ENCODE measurements at places on chromosomes 7 and 10.

GRCh38 chr7:34675749-34676374, 17.8 kb downstream of the NPSR1 start:
- no peak overlapping the region for H3K4me3 ChIP-seq
- no peak for DNase-seq
- no peaks in the 10 kb centered on the region for H3K27me3 ChIP-seq

DNA sequence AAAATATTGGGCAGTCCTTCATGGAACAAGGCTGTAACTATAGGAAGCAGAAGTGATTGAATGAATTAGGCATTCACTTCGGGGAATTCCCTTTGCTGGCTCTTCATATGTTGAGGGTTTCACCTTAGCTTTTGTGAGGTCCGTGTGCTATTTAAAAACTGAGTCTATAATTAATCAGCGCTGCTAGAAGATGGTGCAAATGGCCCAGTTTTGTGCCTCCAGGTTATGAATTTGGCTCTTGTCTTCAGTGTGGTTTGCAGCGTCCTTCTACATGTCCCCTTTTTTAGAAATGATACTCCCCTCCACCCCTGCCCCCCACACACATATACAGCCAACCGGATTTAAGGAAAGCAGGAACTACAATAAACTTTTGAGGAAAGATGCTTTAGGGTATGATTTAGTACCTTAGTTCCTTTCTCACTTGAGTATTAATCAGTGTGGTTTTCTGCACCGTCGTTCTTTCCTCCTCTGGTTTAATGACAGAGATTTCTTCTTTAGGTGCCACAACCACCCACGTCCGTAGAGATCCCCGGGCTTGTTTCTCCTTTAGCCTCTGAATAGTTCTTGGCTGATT, 110.6 kb upstream of the SAMD8 start:
- H3K4me1 ChIP-seq = peaks cover 22% of the 10 kb centered on the region
- H3K27ac ChIP-seq = no peak overlapping the region
- H3K36me3 ChIP-seq = no peaks in the 10 kb centered on the region
- no peaks in the 10 kb centered on the region for H3K27me3 ChIP-seq
- no peak for DNase-seq
- no peak overlapping the region for H3K4me3 ChIP-seq

DNA sequence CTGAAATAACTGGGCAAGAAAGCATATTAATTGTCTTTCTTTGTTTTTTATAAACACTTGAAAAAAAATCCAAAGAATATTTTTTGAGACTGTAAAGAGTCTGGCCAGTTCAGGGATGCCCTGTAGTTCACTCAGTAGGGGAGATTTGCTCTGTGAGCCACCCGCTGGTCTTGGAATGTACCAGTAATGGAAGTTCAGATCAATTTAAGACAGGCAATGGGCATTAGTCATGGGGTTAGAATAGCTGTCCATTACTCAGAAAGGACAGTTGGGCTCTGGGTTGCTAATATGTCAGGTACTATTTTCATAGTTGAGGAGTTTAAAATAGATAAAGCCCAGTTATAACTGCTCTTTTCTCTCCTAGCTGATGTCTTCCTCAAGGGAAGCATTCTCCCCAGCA, 38.7 kb downstream of the A1CF start:
- DNase-seq = no peak
- H3K4me1 ChIP-seq = no peaks in the 10 kb centered on the region
- H3K36me3 ChIP-seq = no peaks in the 10 kb centered on the region

DNA sequence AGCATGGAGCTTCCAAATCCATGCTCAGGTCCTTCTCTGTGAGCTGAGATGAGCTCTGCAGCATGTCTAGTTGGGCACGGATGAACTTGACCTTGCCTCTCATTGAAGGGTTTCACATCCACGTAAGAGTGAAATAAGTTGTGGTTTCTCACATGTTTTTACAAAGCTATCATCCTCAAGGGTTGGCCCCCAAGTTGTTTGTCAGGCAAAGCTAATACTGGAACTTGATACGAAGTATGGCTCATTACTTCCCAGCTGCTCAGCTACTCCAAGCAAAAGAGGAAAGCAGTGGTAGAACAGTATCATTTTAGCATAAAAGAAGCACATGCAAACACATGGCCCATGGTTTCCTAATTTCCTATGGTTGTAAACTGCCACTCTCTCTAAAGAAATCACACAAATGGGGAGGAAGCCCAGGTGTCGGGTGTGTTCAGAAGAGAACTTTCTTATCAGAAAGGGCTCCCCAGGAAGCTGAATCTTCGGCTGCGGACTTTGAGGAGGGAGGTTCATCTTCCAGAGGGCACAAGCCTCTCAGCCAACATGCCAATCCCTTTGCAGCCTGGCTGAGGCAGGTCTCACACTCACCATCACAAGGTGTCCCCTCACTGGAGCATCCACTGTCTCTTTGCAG, 45.3 kb downstream of the PDLIM1 start:
- DNase-seq = no peak
- H3K4me3 ChIP-seq = no peak overlapping the region
- H3K27me3 ChIP-seq = no peaks in the 10 kb centered on the region

GRCh38 chr7:38186593-38187314, 8.7 kb downstream of the STARD3NL start:
- no peaks in the 10 kb centered on the region for H3K36me3 ChIP-seq
- H3K27me3 ChIP-seq = no peaks in the 10 kb centered on the region
- H3K4me1 ChIP-seq = no peaks in the 10 kb centered on the region
- H3K4me3 ChIP-seq = no peak overlapping the region
- no peak overlapping the region for H3K27ac ChIP-seq

GRCh38 chr7:39414224-39415035, 151.8 kb upstream of the YAE1 start:
- H3K27ac ChIP-seq = no peak overlapping the region
- no peaks in the 10 kb centered on the region for H3K27me3 ChIP-seq
- DNase-seq = peak; percentile 30
- H3K4me1 ChIP-seq = no peaks in the 10 kb centered on the region

- H3K27ac ChIP-seq = peak overlapping the region; percentile 70
- H3K27me3 ChIP-seq = no peaks in the 10 kb centered on the region
- H3K4me1 ChIP-seq = peaks cover 42% of the 10 kb centered on the region
- no peak overlapping the region for H3K4me3 ChIP-seq
Observed at GRCh38 chr7:101859411-101860106, 42.1 kb downstream of the CUX1 start.

GRCh38 chr10:91551856-91552255, 81.0 kb downstream of the PPP1R3C start:
- no peaks in the 10 kb centered on the region for H3K27me3 ChIP-seq
- no peak overlapping the region for H3K4me3 ChIP-seq

DNA sequence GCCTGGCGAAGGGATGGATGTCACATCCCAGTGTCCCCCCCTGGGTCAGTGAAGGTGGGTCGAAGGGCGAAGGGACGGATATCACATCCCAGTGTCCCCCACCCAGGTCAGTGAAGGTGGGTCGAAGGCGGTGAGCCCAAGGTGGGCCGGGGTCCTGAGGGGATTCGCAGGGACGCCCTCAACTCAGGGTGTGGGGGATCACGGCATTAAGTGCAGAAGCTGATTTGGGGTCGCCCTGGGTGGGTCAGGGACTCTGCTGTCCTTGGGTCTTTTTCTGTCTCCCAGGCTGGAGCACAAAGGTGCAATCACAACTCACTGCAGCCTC, 21.9 kb downstream of the ADAP1 start:
- DNase-seq = no peak
- H3K4me3 ChIP-seq = no peak overlapping the region
- H3K27ac ChIP-seq = no peak overlapping the region

DNA sequence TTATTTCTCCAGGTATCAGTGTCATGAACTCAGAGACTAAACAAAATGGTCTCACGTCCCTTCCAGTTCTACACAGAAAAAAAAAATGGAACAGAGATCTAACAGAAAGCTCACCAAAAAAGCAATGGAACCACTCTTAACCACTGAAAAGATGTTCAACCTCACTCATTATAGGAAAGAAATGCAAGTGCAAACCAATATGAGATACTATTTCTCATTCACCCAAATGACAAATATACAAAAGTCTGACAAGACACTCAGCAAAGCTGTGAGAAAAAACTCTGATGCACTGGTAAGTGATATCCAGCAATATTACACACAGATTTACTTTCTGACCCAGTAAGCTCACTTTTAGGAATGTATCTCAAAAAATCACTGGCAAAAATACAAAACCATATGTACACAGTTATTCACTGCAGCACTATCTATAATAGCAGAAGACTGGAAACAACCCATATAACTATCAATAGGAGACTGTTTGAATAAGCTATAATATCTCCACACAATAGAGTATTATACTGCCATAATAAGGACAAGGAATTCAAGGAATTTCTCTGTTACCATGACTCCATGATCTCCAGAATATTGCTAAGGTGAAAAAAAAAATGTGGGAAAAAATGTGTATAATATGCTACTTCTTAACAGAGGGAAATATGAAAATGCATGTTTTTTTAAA, 36.6 kb downstream of the ABI1 start:
- H3K36me3 ChIP-seq = no peaks in the 10 kb centered on the region
- no peaks in the 10 kb centered on the region for H3K4me1 ChIP-seq
- no peak overlapping the region for H3K4me3 ChIP-seq
- no peaks in the 10 kb centered on the region for H3K27me3 ChIP-seq
- H3K27ac ChIP-seq = no peak overlapping the region

Data from thyroid gland (tissue), 4 donors.